ENCODE measurements at places on chromosomes 3 and 15.

DNA sequence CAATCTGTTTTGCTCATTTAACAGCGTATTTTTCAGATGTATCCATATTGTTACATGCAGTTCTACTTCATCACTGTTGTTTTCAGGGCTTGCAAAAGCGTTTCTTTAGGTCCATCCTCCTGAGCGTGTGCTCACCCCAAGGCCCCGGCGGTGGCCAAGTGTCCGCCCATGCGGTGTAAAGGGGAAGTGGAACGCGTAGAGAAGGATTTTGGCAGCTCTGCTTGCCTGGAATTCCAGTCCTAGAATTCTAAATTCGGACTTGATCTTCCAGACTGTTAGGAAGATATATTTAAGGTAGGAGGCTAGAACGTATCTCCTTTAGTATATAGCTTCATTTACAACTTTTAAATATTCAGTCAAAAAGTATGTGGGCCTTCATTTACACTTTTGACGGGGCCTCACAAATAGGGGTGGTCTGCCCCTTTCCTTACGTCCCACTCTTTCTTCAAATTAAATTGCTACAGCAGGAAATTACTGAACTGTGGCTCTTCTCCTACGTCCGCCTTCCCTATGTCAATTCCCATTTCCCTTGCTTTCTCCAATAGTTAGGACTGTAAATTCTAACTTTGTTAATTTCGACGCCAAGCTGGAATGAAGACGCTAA lies 609 bp upstream of the TBC1D23 start:
- DNase-seq, result no peak

DNA sequence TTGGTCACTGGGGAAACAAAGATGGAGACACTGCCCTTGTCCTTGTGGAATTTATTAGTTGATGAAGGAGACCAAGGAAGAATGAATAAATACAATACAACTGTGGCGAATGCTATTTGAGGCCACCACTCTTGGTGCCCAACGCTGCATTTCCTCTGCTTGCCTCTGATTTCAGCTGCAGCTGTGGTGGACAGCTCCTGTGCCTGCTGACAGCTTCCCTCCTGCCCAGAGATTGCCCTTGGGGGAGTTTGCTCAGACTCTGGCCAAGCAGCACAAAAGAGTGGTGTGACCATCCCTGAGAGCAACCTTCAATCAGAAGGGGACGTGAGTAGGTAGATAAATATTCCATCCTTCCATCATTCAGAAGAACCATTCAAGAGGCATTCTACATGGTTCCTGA lies 64.6 kb upstream of the FHIT start:
- no peak for DNase-seq

- DNase-seq, result no peak
These were observed 106.3 kb downstream of the SRGAP3 start for GRCh38 chr3:9143184-9143583.

DNA sequence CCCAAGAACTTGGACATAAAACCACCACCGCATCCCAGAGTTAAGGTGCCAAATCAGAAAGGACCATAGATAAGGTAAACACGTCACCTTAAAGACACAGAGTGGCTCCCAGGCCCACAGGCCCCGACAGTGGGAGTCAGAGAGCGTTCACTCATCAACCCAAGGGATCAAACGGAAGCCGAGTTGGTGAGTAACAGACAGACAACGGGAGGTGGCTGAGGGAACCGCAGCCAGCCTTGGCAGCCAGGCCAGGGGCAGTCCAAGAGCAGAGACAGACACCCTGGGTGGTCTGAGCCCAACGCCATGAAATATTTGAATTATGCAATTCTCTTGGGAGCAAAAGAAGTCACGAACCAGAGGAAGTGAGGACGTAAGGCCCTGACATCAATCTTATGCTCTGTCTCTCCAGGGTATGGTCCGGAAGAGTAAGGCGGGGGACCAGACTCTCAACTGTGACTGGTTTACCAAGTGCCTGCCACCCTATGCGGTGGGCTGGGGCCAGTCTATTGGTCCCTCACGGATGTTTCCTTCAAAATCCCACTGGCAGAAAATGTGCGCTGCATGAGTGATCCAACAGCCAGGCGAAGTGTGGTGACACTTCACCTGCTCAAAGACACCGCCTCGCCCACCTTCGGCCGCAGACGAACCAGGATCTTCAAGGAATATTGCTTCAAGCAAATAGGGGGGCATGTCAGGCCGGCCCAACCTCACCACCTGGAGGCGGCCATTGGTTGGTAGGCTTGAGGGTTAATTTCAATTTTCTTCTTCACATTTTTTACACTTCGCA lies 34.3 kb downstream of the TMEM44 start:
- DNase-seq, result no peak

- peak; percentile 17 for DNase-seq
These were observed 54.2 kb upstream of the ARHGEF3 start for GRCh38 chr3:56855856-56856512.

DNA sequence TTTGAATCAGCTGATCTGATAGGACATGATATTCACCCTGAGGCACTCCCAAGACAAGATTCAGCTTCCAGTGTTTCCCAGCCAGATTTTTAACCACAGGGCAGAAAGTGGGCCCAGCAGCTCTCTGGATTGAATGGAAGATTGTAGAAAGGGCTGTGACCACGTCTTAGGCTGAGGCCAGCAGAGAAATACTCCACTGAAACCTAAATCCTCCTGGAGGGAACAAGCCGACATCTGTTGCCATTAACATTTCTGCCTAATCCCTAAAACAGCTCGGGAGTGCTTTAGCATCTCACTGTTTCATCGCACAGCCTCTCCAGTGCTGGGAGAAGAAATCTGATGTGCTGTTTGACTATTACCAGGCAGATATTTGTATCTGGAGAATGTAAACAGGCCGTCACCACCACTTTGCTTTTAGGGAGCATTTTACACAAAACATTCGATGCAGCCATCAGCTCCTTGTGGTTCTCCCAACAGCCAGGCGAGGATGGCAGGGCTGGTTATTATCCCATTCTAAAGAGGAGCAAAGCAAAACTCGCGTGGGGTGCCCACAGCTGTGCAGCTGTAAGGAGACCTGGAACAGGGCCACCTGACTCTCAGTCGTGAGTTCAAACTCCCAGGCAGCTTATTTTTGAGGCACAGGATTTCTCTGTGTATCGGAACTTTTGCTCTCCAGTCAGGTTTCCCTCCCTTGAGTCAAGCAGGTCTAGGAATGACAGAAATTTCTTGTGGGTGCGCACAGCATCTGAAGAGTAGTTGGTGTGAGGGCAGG lies 117.4 kb downstream of the LIPC start:
- DNase-seq, result no peak

DNA sequence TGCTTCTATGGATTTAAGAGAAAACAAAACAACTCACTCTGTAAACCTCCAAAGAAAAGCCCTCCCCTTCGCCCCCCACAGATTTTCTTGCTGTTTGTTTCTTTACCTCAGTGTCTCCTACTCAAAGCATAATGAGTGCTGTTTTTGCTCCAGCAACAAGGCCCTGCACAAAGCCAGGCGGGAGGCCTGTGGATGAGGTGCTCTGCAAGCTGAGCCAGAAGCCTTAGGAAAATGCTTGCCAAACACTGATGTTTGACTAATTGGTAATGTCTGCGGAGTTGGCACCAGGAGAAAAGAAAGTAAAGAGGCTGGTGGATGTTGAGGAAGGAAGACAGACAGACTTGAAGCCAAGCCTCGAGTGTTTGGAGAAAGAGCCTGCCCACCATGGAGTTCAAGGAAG lies 99.7 kb downstream of the RARB start:
- DNase-seq, result no peak

GRCh38 chr3:124942613-124943012 lies 8.1 kb upstream of the MUC13 start:
- no peak for DNase-seq

GRCh38 chr15:31338879-31339557 lies 12.4 kb downstream of the KLF13 start:
- DNase-seq, result no peak

DNA sequence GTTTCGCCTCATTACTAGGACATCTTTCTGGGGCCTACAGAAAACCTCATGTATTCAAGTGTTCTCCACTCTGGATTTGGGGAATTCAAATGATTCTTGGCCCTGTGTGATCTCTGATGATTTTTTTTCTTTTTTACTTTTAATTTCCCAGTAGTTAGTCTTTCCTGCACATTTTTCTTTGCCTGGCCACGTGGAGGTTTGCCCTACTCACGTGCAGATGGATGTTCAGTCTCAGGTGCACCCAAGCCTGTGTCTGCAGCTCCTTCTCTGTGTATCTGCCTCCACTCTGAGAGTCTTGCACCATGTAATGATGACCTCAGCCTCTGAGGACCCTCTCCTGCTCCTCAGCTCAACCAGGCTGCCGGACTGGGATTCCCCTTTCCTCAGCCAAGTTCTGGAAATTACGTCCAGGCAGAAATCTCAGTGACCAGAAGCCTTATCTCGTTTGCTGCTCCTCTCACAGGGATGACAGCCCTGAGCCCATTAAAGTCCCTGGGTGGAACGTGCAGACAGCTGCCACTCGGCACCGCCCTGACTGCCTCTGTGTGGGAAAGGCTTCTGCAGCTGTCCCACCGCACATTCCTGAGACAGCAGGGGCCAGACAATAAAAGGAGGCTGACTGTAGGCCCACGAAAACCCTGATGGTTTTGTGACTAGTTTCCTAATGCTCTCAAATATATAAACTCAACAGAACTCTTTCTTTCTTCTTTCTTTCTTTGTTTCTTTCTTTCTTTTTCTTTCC lies 31.4 kb upstream of the GABRB3 start:
- DNase-seq, result no peak

DNA sequence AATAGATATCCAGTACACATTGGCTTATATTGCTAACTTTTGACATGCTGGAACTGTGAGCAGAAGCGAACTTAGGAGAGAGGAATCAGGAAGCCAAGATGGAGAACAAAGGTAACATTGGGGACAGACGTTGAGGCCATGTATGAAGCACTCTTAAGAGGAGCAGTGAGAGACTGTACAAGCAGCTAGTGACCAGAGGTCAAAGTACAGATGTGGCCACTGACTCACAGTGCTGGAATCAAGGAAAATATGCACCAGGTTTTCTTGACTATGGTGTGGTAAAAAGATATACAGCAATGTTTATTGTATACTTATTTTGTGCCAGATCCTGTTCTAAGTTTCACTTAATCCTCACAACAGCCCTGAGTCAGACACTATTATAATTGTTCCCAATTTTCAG lies 2.0 kb upstream of the IL20RB start:
- no peak for DNase-seq

DNA sequence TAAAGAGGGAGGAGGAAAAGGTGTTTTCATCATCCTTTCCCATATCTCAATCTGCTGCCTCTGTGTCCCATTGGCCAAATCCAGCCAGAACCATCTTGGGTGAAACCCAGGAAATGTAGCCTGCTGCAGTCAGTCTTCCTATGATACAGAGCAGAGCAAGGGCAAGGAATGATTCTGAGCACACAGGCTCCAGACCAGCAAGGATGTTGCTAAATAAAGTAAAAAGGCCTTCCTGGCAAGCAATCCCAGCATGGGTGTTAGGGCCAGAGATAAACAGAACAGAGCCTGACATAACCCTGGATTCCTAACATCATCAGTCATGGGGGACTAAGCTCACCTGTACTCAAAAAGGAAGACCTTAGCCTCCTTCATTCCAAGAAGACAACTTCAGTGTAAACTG lies 90.7 kb upstream of the AGTR1 start:
- DNase-seq, result no peak

- no peak for DNase-seq
These were observed 12.0 kb downstream of the DLL4 start for GRCh38 chr15:40941068-40941527.

DNA sequence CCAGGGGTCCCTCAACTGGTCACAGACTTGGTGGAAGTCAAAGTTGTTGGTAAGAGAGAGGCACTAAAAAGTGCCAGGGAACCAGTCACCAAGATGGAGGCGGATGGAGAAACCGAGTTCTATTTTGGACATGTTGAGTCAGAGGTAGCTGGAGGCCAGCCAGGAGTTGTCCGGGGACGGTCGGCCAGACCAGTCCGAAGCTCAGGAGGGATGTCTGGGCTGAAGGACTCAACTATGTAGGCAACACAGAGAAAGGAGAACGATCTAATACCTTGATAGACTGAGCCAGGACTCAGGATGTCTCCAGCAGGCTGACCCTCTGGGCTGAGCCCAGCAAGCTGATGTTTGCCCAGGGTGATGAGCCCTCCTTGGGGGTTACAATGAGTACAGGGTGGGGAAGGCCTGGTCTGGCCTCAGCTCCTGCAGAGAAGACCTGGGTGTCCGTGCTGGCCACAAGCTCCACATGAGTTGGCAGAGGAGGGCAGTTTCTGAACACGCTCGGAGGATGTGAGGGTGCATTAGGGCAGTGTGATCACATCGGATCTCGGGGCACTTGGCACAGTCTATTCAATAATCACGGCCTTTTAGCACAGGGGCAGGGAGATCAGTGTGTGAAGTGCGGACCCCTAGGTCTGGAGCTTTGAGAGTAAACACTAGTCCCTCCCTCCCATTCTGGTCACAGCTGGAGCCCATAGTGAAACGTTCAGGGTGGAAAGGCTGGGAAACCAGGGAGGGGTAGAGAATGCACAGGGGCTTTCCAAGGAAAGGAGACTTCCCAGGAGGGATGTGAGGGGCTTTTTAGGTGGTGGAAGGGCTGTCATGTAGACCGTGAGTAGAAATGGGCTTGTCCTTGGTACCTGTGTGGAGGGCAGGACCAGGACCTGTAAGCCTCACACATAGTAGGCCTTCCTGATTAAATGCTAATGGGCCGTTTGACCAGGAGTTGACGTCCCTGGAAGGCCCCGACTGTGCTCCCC lies 111.9 kb downstream of the ETFA start:
- no peak for DNase-seq

DNA sequence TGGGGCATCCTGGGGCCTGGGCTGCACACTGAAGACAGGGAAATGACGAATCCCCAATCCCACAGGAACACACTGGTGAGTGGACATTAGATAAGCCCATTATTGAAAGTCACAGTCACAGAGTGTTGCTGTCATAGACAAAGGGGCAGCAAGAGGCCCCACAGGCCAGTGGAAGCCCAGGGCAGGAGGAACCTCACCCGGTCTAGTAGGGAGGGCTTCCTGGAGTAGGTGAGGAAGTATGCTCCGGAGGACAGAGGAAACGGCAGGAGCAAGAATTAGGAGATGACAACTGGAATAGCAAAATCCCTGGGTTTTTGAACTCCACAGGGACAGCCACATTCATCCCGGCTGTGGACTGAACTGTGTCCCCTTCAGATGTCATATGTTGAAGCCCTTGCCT lies 101.2 kb downstream of the TPRA1 start:
- no peak for DNase-seq

- DNase-seq, result no peak
These were observed 69.9 kb upstream of the PSMD6 start for GRCh38 chr3:64093211-64093610.

DNA sequence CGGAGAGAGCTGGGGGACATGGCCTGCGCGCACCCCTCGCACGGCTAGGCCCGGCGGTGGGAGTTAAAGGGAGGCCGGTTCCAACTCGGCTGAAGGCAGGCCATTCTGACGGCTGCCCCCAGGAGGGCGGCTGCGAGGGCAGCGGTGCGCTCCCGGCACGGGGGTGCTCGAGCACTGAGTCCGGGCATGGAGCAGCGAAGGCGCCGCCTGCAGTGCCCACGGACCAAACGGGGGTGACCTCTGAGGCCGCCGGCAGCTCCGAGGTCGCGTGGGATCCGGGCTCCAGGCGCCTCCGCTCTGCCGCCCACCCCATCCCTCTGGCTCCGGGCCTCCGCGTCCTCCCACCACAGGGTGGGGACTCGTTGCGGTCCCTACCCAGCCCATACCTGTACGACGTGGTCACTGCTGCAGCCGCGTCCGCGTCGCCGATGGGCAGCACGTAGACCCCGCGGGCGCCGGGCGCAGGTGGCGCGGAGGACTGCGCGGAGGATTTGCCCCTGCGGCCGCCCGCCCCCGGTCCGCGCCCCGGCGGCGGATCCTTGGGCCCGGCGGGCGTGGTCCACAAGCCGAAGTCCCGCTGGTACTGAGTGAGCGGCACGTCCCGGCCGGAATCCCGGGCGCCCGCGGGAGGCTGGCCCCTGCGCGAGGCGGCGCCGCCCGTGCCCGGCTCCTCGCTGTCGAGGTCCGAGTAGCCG lies 469 bp downstream of the MAP6D1 start:
- peak; percentile 6 for DNase-seq
